ENCODE measurements at places on chromosomes 6 and 20.

- DNase-seq = no peak
Observed at GRCh38 chr6:26507658-26508057, 7.6 kb downstream of the BTN1A1 start.

- DNase-seq = no peak
Observed at GRCh38 chr6:140572129-140572528, 1197.7 kb upstream of the CITED2 start.

- DNase-seq = no peak
Observed at GRCh38 chr6:166813461-166813860, 142.9 kb downstream of the RNASET2 start.

DNA sequence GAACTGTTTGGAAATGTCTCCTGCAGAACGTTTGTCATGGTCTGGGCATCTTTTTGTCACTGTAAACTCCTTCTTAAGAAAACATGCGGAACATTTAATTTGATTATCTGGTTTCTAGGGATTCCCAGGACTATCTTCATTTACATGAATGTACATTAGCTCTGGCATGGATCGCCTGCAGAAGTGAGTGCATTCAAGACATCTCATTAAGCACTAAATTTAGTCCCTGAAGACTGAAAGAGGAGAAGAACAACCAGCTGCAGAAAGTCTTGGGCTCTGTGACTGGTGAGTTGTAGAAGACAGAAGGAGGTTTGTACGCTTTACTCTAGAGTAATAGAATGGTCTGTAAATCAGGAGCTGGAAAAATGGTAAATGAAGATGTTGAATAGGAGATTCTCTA lies 540.7 kb downstream of the BCKDHB start:
- no peak for DNase-seq

DNA sequence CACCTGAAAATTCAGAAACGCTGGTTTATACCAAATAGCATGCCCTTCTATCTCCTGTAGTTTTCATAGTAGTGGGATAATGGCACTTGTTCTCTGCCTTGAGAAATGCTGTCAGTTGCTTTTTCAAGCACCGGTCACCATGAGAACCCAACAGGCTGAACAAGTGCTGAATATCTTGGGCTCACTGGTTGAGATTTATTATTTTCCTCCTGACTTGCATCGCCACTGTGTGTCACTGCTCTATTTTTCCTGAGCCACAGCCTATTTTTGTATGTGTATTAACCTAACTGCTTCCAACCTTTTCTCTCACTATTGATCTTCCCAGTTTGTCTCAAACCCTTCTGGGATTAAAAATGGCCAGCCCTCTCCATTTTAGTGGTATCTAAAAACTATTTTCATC lies 71.9 kb downstream of the OPN5 start:
- no peak for DNase-seq

DNA sequence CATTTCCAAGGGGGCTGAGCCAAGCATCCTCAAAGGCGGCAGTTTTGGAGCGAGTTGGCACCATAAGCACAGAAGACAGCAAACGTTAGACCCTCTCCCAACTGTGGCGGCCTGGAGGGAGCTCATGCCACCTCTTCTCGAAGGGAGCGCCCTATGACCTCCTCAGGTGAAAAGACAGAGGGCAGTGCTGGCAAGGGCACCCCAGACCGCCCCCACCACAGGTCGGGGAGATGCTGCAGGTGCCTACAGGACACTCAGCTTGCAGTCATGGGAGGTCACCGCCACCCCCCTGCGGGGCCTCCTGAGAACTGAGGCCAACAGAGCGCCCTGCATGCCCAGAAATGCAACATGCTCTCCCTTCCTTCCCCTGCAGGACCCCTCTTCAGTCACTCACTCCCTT lies 45.1 kb upstream of the BHLHE23 start:
- no peak for DNase-seq

- no peak for DNase-seq
Observed at GRCh38 chr20:9334866-9335265, 179.5 kb upstream of the LAMP5 start.

DNA sequence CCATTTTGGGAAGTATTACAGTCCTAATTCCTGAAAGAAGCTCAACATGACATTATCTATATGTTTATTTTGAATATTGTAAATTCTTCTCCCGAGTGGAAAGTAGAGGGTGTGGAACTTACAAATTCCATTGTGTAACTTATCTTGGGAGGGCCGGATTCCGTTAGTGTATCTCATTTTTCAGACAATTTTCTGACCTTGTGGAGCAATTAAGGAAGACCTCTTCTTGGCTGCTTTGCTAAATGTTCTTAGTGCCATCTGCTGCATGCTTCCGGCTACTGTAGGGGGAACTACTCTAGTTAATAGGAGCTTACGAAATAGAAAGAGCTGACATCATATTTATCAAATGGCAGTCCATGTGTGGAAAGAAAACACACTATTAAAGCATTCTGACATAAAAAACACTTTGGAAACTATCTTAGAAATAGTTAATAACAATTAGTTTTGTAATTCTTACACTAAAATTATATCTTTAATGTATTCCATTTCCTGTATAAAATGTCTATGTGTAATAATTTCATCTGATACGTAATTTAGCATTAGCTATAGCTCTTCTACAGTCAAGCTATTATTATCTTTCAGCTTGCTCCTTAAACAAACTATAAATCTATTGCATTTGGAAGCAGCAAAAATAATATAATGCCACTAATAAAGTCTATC lies 41.5 kb upstream of the KCNQ5 start:
- no peak for DNase-seq

DNA sequence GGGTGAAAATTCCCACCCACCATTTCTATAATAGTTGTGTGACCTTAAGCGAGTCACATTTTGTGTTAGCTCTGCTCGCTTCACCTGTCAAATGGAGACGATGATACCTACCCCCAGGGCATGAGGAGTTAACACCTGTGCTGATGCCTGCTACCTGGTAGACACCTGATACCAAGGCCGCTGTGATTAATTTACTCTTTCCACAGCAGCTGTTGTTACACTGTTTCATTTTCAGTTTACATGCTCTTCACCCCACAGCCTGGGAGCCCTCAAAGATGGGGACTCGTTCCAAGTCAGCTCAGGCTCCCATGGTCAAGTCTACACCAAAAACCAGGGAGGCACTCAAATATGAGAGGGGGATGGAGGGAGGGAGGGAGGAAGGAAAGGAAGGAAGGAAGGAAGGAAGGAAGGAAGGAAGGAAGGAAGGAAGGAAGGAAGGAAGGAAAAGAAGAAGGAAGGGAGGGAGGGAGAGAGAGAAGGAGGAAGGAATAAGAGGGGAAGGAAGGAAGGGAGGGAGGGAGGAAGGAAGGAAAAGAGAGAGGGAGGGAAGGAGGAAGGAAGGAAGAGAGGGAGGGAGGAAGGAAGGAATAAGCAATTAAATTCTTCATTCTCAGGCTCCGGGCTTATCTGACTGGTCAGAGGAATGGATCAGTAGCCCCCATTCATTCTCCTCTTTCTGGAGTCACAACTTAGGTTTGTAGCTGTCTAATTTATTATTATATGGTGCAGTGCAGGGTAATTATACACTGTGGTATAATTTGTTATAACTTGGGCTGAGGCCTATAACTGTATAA lies 40.9 kb downstream of the PDYN start:
- DNase-seq = no peak

- DNase-seq = no peak
Observed at GRCh38 chr6:144364782-144365181, 79.6 kb downstream of the UTRN start.

- no peak for DNase-seq
Observed at GRCh38 chr6:7148100-7148822, 40.5 kb downstream of the RREB1 start.

DNA sequence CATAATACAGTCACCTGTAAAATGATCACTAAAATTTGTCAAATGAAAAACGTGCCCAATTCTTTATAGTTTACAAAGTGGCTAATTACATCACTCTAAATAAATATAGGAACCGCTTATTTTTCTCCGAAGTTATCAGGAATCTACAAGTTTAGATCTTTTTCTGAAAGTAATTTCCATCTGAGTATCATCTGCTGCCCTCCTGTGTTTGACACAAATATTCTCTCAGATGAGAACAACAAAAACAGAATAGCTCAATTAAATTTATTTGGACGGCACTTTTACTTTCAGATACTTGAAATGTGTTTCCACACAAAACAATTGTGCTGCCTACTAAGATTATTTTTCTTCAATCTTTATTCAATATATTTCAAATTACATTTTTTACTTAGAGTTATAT lies 5.0 kb downstream of the SF3B5 start:
- no peak for DNase-seq

DNA sequence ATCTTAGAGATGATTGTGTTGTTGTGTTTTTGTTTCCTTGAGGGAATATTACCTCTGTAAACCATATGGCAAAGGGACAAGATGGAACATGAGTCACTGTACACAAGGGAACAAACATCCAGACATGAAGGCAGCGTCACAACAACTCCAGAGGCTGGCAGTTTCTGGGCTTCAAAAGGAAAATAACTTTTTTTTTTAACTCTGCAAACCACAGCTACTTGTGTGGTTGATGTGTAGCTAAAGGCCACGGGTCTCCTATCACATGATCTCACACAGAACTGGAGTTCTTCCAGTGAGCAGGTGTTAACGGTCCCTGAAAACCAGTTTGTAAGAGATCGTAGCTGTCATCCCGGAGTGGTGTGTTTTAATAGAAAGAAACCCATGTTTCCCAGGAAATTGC lies 33.2 kb upstream of the HBS1L start:
- DNase-seq = no peak

GRCh38 chr6:111631018-111631417 lies 25.3 kb upstream of the TRAF3IP2 start:
- DNase-seq = no peak

DNA sequence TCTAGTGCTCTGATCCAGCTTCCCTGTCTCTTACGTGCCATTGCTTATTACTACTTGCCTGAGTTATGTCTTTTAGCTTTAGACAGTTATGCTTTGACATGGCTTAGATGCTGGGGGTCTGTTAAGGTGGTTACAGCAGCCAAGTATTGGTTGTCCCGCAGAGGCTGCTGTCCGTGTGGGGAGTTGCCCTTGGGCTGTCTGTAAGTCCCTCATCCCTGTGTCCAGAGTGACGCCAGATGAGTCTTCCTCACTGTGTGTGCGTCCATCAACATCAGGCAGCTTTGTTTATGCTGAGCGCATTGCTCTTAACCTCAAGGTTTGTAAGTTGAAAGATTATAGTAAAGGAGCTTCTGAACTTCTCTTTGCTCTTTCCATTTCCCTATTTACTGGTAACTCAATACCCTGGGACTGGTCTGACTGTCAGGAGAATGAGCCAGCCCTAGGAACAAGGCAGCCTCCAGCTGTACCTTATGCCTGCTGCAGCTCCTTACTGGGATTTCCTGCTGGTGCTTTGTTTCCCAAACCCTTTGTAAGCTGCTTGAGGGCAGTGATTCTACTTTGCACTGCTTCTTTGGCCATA lies 7.2 kb downstream of the FAM120B start:
- no peak for DNase-seq

DNA sequence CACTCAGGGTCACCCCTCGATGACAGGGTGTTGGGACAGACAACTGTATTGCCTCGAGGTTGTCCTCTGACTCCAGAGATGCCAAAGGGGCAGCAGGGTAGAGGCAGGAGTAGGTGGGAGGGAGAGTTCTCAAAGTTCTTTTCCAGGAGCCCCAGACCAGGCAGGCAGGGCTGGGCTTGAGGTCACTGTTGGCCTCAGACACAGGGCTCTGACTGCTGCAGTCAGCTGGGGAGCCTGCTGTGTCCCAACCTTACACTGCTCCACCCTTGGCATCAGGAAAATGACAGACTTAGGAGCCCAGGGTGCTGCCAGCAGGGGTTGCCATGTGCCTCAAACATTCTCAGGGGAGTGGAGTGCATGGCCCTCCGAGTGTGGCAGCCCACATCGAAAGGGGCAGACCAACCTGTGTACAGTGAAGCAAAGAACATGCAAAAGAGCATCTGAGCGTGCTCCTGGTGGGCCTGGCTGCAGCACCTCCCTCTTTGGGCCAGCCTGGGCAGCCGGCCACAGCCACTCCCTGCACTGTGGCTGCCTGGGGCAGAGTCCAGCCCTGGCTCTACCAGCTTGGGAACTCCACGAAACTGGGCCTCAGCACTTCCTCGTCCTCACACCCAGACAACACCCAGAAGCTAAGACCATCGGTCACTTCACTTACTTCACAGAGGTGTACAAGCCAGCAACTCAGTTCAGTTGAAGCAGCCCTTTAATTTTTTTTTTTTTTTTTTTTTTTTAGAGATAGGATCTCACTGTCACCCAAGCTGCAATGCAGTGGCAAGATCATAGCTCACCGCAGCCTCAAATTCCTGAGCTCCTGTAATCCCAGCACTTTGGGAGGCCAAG lies 24.0 kb downstream of the C6orf132 start:
- no peak for DNase-seq

DNA sequence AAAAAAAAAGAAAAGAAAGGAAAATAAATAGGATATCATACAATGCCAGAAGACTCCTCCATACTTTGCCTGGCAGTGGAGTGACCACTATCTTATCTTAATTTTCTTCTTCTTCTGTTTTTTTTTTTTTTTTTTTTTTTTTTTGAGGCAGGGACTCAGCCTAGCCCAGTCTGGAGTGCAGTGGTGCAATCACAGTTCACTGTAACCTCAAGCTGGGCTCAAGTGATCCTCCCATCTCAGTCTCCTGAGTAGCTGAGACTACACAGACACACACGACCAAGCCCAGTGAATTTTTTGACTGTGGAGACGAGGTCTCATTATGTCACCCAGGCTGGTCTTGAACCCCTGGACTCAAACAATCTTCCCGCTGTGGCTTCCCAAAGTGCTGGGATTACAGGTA lies 17.1 kb upstream of the MMP9 start:
- DNase-seq = no peak

GRCh38 chr20:44087857-44088120 lies 99.2 kb downstream of the JPH2 start:
- DNase-seq = no peak

- no peak for DNase-seq
Observed at GRCh38 chr6:143196525-143197225, 136.0 kb downstream of the AIG1 start.

DNA sequence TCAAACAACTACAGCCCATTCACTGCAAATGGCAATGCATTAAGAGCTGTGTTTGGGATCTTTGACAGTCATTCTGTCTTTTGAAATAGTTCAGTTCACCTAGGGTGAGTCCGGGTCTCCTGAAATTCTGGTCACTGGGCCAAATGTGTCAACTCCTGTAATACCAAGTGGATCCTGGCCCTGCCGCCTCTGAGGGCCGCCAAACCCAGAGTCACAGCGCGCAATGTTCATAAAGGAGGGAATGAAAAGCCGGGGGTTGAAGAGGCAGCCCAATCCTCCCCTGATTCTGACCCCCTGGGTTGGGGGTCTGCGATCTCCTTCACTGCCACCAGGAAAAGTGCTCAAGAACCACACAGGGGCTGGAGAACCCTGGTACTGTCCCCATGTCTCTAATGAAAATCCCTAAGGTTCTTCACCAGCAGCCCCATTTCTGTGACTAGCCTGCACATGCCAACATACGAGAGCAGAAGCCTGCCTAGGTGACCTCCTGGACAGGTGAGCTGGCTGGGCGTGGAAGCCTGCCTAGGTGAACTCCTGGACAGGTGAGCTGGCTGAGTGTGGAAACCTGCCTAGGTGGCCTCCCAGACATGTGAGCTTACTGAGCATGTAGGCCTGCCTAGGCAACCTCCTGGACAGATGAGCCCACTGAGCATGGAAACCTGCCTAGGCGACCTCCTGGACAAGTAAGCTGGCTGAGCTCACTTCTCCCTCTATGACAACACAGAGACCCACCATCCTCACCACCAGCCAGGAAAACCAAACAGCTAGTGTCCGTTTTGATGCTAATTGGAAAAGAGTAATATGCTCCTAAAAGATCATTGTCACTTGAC lies 16.1 kb upstream of the APMAP start:
- no peak for DNase-seq
